Activated CD4-positive, alpha-beta T cell treated with anti-CD3 and anti-CD28 coated beads for 24 hours (primary cell): ENCODE measurements at places on chromosomes 1 and 21.
A peak's percentile ranks its signal among the peaks of the same experiment; 100 is the strongest.

DNA sequence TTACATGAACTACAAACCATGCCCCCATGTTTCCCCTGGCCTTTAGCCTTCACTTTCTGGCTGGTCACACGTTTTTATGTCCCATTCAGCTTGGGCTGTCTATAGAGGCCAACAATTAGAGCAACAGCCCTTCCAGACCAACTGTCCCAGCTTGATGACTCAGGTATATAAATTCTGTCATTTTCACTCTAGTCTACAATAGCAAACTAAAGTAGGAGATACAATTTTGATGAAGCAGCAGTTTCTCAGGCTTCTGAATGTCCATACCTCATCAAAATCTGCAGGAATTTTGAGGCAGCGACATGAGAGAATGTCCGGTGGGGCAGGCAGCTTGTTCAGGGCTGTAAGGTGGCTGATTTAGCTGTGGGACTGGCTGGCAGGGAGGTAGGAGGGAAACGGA is 45.6 kb upstream of the VAV3 start:
- DNase-seq: no peak

DNA sequence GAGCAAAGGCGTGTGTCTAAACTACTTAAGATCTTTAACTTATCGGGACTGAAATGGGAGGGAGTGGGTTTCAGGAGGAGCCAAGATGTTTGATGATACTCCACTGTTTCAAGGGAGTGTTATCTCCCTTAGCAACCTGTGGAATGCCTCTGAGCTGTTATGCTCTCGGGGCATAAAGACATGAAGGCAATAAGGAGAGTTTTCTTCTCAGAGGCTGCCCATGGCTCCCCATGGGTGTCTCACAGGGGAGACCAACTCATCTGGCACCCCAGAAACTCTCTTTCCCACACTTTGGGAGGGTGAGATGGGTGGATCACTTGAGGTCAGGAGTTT is 130.0 kb downstream of the LIPI start:
- DNase-seq: no peak

DNA sequence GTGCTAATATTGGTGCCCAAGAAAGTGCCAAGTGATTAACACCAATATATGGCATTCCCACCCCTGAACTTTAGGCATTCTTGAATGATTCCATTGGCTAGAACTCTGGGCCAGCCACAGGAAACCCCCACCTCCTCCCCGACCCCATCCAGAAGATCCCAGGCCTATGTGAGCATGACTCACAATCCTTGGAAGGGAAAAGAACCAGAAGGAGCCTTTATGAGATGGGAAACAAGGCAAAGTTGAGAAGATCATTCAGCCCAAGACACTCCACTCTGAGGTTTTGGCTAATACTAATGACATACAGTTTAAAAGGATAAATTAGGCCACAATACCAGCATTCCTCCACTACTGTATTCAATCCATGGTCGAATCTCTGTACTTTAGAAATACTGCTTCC is 21.8 kb downstream of the ELK4 start:
- no peak for DNase-seq

DNA sequence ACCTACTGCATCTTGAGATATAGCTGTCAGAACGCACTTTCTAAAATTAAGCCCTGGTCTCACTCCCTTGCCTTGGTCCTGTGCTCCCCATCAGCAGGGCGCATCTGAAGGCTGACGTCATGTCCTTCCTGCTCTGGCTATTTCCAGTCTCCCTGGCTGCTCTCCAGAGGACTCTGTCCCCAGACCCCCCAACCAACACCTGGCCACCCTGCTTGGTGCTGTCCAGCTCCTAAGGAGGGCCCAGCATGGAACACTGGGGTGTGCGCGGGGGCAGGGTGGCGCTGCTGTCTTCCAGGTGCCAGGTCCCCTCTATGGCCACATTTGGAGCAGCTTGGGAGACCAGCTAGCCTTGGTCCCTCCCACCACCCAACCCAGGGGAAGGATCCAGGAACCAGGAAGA is 8.3 kb downstream of the TNNT2 start:
- DNase-seq: no peak

DNA sequence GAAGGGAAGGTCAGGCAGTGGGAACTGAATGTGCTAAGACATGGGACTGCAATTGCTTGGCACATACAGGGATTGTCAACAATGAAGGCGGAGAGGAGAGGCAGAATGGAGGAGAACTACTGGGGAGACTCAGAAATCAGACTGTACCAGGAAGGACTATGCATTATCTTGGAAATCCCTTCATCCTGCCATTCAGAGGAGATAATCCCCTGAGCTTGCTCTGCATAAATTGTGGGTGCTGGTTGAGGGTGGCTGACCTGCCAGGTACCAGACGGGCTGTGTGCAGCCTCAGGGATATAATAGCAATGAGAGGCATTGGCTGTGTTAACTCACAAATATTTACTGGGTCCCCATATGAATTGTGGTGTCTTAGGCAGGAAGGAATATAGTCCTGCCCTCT is 5.0 kb upstream of the TRABD2B start:
- no peak for DNase-seq

DNA sequence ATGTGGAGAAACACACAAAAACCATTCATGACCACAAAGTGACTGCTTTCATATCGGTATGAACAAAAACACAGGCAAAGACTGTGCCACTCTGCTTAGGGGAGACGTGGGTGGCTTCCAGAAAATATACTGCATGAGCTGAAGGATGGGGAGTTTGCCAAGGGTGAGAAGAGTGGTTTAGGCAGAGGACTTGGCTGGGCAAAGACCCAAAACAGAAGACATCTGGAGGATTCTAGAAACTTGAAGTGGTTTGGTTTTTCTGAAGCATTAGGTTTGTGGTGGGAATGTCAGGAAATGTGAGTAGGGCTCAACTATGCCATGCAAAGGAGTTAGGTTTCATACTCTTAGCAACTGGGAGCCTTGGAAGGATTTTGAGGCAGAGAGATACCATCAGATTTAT is 26.6 kb upstream of the DNM3 start:
- no peak for DNase-seq

GRCh38 chr1:228547464-228547792 is 60.2 kb downstream of the RNF187 start:
- no peak for DNase-seq

- no peak for DNase-seq
Observed at GRCh38 chr1:160713161-160713560, 1.5 kb upstream of the CD48 start.

DNA sequence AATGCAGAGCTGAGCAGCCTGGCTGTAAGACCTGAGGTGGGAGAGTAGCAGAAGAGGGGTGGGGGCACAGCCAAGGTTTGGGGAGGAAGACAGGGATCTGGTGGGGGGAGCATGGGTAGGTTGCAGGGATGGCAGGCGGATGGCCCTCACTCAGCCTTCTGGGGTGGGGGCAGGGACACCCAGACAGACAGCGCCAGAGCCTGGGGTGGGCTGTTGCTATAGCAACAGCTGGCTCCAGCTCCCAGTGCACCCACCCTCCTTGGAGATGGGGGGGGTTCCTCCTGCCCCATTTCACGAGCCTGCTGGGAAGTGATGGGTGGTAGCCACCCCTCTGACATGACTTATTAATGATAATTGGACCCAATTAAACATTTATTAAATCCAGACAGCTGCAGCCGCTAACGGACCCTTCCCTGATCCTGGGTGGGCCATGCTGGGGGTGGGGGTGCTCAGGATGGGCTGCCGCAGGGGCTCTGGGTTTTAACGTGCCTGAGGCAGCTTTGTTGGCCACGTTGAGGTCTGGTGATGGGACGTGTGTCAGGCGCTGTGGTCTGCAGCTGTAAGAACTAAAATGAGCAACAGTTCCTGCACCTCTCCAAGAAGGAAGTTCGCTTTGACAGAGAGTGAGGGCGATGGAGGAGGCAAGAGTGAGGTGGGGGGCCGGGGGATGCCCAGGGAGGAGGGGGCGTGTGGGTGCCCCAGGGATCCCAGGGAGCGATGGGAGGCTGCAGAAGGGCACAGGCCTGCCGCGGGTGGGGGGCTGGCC is 19.4 kb downstream of the AGRN start:
- no peak for DNase-seq

DNA sequence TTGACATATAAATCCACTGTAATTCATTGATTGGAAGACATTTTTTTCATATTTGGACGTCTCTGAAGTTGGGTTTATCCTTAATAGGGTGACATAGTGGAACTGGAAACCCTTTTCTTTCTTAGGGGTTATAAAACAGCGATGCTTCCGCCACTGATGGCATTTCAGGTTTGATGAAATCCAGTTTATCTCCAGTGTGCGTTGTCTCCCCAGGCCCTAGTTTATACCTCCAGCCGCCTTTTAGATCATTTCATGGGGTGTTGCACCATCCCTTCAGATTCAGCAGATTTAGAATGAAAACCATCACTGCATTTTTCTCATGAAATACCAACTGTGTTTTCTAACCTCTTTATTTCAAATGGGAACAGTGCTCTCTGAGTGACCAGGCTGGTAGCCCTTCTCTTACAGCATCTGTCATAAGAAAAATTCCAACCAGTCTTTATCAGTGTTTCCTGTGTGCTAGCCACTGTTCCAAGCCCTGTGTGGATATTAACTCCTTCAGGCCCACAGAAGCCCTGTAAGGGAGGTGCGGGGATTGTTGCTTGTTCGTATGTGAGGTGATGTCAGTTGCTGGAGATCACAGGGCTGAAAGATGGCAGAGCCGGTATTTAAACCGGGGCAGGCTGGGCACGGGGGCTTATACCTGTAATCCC is 19.0 kb downstream of the H6PD start:
- DNase-seq: no peak

- no peak for DNase-seq
Observed at GRCh38 chr1:154527192-154527591, 25.0 kb upstream of the SHE start.

DNA sequence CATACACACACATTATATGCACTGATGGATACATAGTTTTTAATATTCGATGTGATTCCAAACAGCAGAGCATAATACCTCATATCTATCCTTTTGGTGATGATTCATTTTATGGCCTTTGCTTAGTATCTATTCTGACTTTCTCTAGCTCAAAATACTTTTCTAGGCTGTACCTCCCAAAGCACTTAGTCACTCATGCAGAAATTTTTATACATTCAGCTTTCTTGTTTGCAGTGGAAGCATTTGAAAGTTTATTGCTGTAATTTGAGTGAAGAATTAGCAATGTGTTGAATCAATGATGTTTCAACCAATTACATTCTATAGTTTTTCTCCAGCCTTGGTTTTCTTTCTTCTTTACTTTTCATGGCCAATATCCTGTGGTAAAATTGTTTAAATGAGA is 66.7 kb downstream of the LBR start:
- DNase-seq: no peak

GRCh38 chr1:11682799-11683198 is 1.9 kb upstream of the MAD2L2 start:
- no peak for DNase-seq

GRCh38 chr1:94072840-94073522 is 48.0 kb downstream of the ABCA4 start:
- no peak for DNase-seq

DNA sequence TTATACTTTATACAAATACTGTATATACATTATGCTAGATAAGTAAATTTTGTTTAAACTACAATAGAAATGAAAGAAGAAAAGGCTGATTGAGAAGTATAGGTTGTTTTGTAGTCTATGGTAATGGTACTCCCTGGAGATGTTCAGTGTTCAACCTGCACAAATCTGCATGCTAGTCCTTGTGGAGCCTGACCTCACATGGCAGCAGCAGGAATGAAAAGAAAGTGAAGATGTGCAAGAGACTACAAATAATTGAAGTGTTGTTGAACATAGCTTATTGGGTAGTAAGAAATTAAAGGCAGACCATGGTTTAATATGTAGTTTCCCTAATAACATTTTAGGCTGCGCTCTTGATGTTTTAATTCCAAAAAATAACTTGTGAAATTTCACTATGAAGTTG is 201.2 kb downstream of the TGFB2 start:
- DNase-seq: no peak

DNA sequence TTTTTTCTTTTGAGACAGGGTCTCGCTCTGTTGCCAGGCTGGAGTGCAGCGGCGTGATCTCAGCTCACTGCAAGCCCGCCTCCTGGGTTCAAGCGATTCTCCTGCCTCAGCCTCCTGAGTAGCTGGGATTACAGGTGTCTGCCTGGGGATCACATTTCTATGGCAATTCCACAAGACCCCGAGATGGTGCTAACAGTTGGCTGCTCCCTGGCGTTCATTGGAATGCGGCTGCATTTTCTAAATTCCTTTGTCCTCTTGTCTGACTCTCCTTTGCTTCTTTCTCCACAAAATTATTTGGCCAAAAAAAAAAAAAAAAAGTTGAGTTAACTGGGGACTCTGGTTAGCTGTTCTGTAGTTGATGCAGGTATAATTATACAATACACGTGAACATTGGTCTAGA is 176.4 kb downstream of the ETS2 start:
- DNase-seq: no peak

GRCh38 chr1:172089768-172090510 is 248.6 kb downstream of the DNM3 start:
- peak; percentile 39 for DNase-seq

GRCh38 chr1:159653201-159653600 is 61.2 kb downstream of the CRP start:
- no peak for DNase-seq
